ENCODE measurements at places on chromosomes 2 and 18. TPM values are rescaled to one million over a fixed set of nuclear protein-coding genes. Genes with fewer than 3 reads are reported as not detected.

DQX1 gene
- not detected for total RNA-seq

MYOM1 gene
- 0.76 TPM for total RNA-seq

HOXD8 gene
- total RNA-seq = 10.2 TPM

ADAM23 gene
- 0.13 TPM for total RNA-seq

LTBP1 gene
- 256 TPM for total RNA-seq

APOB gene
- 1.7 TPM for total RNA-seq

GKN2 gene
- not detected for total RNA-seq

EIF4E2 gene
- 115 TPM for total RNA-seq

TEKT4 gene
- not detected for total RNA-seq

BOD1L2 gene
- not detected for total RNA-seq
